ENCODE measurements at places on chromosomes 2 and 18.

DNA sequence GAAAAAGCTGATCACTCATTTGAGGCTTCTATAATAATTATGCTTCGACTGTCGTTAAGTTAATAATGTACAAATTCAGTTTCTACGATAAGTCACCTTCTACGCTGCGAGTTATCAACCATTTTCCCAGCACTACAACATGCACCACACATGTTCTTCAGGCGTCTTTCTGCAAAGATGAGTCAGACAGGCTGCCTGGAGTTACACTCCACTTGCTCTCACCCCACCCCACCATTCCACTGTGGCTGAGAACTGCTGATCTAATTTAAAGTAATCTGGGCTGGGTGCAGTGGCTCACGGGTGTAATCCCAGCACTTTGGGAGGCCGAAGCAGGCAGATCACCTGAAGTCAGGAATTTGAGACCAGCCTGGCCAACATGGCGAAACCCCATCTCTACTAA lies 218.6 kb downstream of the DYM start:
- no peak for DNase-seq

- DNase-seq, result no peak
Measured at GRCh38 chr2:211144078-211144477, 587.7 kb downstream of the CPS1 start.

- DNase-seq, result no peak
Measured at GRCh38 chr2:126902152-126902835, 3.6 kb downstream of the TEX51 start.

GRCh38 chr2:236063994-236064393 lies 104.2 kb downstream of the GBX2 start:
- DNase-seq, result no peak

GRCh38 chr2:150479075-150479915 lies 8.2 kb downstream of the RND3 start:
- DNase-seq, result no peak

GRCh38 chr2:100876231-100876860 lies 56.4 kb downstream of the NPAS2 start:
- no peak for DNase-seq

DNA sequence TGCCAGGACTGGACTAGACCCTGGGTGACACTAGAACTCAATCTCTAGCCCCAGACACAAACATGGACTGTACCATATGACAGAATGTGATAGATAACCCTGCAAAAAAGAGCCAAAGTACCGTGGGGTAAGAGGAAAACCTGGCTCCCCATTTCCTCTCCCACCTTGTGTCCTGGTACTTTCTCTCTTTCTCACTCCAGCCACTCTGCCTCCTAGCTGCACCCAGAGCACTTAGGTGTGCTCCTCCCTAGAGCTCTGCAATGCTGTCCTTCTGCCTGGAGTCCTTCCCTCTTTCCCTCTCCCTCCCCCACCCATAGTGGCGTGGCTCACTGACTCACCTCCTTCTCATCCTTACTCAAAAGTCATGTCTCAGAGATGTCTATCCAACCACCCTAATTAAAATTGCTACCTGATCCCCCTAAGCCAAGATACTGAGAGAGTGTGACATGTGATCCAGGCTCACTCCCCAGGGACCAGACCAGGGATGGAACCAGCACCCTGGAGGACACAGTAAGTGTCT lies 171.3 kb downstream of the LOXHD1 start:
- DNase-seq, result no peak

GRCh38 chr2:23536326-23536725 lies 151.3 kb downstream of the KLHL29 start:
- peak; percentile 54 for DNase-seq

- no peak for DNase-seq
Measured at GRCh38 chr2:6992794-6993228, 75.6 kb downstream of the RNF144A start.

DNA sequence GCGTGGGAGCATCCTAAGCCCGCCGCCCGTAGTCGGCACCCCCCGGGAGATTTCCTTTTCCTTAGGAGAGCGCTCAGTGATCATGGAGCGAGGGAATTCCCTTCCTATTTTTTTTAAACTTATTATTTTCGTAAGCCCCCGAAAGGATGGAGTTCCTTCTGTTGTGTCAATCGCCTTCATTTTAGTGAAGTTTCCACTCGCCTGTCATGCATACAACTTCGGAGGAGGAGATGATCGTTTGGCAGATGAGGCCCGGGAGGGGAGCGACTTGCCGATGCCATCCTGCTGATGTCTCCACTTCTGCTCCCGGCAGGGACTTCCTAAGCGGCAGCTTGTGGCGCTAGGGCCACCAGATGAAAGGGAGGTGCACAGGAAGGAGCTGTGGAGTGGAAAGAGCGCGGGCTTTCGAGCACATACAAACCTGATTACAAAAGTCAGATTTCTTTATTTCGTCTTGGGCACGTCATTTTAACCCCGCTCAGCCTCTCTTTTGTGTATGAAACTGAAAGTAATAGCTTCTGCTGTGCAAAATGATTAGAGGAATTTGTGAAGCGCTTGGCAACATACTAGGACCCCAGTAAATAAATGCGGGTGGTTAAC lies at the start of gene ADGRF3:
Gene ADGRF3 (minus strand): TSS at position 336 of the 600 bp plus-strand sequence. CDS start 555 bp downstream, outside the sequence.
- DNase-seq, result peak; percentile 43

GRCh38 chr2:85951351-85952067 lies 62.7 kb upstream of the ST3GAL5 start:
- no peak for DNase-seq

DNA sequence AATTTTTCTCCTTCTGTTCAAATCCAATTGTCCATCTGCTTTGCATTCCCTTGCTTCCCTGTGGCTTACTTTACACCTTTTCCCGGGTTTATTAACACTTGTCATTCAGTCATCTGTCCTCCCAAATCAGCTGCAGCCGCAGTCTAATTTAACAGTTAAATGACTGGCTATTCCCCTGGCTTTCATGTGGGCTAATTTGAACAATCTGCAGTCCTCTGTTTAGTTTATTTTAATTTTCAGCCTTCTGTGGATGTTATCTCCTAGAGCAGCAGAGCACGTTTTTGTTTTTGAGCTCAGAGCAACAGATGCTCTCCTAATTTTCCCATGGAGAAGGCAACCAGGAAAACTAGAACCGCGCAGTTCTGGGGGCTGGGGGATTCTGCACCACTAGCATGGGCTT lies 55.0 kb downstream of the MEP1B start:
- peak; percentile 77 for DNase-seq

DNA sequence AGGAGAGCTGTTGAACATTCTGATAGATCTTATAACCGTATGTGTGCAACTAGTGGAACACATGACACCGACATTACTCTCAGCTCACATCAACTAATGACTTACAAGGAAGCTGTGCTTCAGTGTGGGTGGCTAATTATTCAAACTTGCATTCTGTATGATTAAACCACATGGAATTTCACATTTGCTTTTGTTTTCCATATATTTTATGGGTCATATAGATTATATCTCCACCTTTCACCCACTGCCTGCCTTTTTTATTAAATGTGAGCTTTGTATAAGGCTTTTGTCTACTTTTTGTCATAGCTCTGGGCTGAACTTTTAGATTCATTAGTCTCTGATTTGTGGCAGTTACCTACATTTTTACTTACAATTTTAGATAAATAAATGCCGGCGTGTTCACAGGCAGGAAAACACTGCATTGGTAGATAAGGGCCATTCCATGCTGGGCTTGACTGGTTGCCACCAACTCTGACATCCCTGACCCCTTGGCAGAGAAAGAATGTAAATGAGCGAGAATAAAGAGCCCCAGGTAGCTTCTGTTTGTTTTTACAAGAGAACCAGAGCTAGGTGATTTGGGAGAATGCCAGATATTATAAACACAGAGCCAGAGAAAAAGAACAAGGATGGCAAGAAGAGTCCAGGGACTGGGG lies 35.7 kb downstream of the LYPD6 start:
- no peak for DNase-seq

- DNase-seq, result no peak
Measured at GRCh38 chr2:209498614-209499013, 74.8 kb downstream of the MAP2 start.

DNA sequence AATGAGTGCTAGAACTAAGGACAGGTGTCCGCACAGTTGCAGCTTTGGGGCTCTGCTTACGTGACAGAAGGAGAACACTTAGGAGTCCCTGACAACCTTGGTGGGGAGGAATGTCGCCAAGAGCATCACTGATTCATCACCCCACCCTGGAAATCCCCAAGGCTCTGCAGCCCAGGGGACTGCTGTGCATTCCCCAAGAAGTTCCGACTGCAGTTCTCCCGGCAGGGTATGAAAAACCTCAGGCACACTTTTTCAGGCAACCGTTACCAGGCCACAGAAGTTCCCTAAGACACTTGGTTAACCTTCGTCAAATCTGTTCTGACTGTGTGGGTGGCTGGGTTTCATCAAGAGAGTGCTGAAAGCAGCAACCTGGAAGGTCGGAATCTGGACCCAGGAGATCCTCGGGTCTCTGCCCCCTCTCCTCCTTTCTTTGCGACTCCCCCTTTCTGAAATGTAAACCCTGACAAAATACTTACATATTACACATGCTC lies 192.1 kb upstream of the CXCR4 start:
- DNase-seq, result no peak

- no peak for DNase-seq
Measured at GRCh38 chr2:85369500-85369899, 14.9 kb downstream of the ELMOD3 start.

DNA sequence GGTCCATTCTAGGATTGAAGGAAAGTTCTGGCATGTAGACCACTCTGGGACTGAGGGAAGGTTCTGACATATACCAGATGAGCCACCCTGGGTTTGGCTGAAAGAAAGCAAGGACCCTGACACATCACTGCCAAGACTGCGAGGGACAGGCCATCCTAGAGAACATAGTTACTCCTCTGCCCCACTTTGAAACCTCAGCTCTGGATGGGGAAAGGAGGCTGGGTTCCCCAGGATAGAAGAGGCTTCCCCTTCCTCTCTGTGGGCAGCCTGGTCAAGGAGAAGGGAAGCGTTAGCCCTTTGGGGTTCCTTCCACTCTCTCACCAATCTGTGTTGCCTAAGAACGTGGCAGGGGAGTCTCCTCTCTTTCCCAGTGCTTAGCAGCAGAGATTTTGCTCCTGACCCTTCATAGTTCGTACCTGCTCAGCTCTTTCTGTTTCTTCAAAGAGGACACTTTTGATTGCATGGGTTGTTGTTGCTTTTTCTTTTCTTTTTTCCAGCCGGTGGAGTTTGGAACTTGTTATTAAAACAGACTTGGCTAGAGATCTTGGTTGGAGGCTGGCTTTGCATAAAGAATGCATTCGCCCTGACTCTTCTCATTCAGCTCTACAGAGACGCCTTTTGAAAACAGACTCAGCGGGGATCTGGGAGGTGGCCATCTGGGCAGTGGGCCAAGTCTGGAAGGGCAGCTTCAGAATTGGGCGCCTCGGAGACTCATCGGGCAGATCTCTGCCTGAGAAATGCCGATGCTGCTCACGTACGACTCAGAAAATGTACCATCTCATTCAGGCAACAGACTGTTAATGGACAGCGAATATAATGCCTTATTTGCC lies 166.1 kb downstream of the CLIP4 start:
- DNase-seq, result no peak

- DNase-seq, result peak; percentile 69
Measured at GRCh38 chr2:86293612-86294011, 43.8 kb downstream of the REEP1 start.

- no peak for DNase-seq
Measured at GRCh38 chr2:85012855-85013254, 41.9 kb downstream of the KCMF1 start.

GRCh38 chr2:208189810-208190503 lies at the start of gene C2orf80:
Gene C2orf80, minus strand, starts transcription at chr2:208190030. Its CDS starts 3,044 bp downstream, at chr2:208186986.
- no peak for DNase-seq

- no peak for DNase-seq
Measured at GRCh38 chr2:190634381-190634780, 14.5 kb upstream of the NAB1 start.

- DNase-seq, result no peak
Measured at GRCh38 chr2:238102865-238103264, 2.7 kb downstream of the ESPNL start.

DNA sequence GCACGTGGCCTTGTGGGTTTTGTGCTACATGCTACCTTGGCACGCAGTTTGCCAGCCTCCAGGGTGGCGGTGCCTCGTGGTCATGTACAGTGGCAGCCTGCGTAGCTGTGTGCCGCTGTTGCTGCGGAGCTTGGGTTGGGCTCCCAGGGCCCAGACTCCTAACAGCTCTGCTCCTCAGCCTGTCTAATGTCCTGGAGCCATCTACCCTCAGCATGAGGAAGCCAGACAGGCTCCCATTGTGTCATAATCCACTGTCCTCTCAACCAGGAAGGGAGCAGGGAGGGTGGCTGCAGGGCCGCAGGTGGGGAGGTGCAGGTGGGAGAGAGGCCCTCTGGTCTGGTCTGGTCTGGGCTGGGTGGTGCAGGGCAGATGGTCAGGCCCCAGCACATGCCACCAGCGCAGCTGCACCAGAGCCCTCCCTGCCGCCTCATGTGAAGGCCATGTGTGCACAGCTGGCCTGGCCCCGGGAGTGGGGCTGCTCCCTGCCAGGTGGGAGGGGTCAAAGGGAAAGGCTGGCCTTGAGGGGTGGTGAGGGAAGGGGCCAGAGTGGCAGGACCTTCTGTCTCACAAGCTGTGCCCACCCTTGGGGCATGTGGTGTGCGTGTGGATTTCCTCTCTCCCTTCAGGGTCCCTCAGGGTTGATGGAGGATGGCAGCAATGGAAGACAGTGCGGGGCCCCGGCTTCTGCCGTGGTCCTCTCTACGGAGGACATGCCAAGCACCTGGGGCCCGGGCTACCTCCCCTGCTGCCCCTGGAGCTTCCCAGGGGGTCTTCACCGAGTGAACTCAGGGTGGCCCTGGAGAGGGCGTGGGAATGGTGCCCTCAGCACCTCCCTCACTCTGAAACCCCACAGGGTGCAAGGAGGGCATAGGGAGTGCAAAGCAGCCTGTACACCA lies 4.8 kb downstream of the ATOH8 start:
- DNase-seq, result peak; percentile 37

DNA sequence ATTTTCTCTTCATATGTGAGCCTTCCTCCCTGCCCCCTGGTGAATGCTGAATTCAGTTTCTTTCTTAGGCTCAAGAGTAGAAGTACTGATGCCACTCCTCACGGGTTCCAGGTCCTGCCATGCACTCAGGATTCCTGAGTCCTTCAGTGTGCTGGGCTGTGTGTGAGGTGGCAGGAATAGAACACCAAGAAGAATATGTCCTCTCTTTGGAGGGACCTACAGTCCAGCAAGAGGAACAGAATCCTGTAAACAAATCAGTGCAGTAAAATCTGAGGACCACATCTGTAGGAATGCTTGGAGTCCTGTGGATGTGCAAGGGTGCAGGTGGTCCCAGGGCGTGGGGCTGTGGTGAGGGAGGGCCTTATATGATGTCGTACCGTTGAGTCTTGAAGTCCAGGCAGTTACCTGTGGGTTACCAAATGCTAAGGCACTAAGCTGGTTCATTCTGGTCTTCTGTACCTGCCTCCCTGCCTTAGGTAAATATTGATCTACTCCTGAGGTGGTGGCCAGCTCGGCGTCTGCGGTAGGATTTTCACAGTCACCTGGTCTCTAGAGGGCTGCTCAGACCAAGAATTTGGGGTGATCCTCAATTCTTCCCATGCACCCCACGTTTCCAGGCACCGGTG lies 5.5 kb downstream of the ASAP2 start:
- no peak for DNase-seq

DNA sequence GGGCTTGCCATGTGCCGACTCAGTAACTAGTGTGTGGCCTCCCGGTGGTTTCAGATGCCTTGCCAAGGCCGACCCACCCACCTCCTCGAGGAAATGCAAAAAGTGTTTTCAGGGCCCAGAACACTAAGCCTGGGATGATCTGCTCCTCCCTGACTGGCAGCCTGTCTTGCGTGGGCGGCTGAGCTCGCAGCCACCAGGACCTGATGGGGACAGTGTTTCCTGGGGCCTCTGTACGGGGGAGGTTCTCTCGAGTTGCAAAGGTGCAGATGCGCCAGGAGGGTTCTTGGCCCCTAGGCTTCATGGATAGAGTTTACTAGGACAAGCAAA lies 85.2 kb downstream of the GLI2 start:
- DNase-seq, result no peak

All from NCI-H1694 treated with DMSO at 0.1 percent for 48 hours (cell line).